Frontal cortex (tissue), 4 donors: ENCODE measurements at places on chromosomes 12 and 14. TPM values are rescaled to one million over a fixed set of nuclear protein-coding genes. Genes with fewer than 3 reads are reported as not detected.

SRRM4 gene
- 5.7 TPM for total RNA-seq

VRK1 gene
- total RNA-seq: 85.6 TPM

KRT72 gene
- total RNA-seq: not detected

TSPAN9 gene
- 22.4 TPM for total RNA-seq

KCNC2 gene
- total RNA-seq: 22.4 TPM

MUCL1 gene
- not detected for total RNA-seq

KRT79 gene
- not detected for total RNA-seq

SIX6 gene
- not detected for total RNA-seq

IFNG gene
- not detected for total RNA-seq

KRT4 gene
- total RNA-seq: not detected

TAS2R20 gene
- 6.9 TPM for total RNA-seq

AMIGO2 gene
- 21.2 TPM for total RNA-seq

- DNase-seq: no peak
Measured at GRCh38 chr14:98907271-98907670, 364.7 kb downstream of the BCL11B start.

DNA sequence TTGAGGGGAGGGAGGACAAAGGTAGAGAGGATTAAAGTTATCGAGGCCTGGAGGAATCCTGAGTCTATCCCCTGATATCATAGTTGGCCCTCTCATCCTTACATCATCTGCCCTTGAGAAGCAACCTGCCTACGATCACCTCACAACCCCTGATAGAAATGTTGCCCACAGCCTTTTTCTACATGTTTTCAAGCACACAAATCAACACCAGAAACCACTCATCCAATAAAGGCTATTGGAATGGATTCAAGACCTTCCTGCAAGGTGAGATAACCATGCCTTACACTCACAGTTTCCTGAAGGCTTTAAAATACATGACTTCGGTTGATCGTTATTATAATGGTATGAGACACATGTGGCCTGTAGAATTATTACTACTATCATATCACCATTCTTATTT is 175.7 kb upstream of the EGLN3 start:
- no peak for DNase-seq

GRCh38 chr14:79862045-79862444 is 349.3 kb downstream of the DIO2 start:
- no peak for DNase-seq

- no peak for DNase-seq
Measured at GRCh38 chr14:57380935-57381334, 9.5 kb upstream of the NAA30 start.

- no peak for DNase-seq
Measured at GRCh38 chr12:91307957-91308670, 125.5 kb upstream of the DCN start.

GRCh38 chr12:92821142-92821541 is 108.0 kb downstream of the EEA1 start:
- no peak for DNase-seq

DNA sequence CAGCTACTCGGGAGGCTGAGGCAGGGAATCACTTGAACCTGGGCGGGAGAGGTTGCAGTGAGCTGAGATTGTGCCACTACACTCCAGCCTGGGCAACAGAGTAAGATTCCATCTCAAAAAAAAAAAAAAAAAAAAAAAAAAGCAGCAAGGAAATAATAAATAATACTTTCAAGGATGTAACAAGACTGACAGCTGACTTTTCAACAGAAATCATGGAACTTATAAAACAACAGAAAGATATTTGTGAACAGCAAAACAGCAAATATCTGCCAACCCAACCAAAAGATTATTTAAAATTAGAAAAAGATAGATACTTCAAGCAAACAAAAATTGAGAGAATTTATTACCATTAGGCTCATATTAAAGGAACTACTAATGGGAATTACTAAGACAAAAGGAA is 115.1 kb downstream of the TSHR start:
- no peak for DNase-seq

DNA sequence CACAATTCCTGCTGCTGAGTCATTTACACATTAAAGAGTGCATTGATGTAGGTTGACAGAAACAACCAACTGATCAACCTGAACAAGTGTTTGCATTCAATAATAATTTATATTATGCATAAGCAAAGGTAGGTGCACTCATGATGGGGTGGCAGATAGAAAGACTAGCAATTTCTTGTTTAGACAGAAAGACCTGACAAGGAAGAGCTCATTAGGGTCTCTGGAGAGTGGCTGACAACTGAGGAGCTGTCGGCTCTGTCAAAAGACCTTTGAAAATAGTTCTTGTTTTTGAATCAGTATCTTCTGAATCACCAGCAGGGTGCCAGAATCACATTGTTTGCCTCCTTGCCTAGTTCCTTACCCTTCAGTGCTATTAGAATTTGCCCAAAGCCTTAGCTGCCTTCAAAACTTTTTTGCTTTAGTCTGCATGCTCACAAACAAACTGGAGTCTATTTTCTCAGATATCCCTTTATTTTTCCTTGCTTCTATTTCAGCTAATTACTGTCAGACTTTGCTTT is 234.7 kb downstream of the BTG1 start:
- DNase-seq: no peak

DNA sequence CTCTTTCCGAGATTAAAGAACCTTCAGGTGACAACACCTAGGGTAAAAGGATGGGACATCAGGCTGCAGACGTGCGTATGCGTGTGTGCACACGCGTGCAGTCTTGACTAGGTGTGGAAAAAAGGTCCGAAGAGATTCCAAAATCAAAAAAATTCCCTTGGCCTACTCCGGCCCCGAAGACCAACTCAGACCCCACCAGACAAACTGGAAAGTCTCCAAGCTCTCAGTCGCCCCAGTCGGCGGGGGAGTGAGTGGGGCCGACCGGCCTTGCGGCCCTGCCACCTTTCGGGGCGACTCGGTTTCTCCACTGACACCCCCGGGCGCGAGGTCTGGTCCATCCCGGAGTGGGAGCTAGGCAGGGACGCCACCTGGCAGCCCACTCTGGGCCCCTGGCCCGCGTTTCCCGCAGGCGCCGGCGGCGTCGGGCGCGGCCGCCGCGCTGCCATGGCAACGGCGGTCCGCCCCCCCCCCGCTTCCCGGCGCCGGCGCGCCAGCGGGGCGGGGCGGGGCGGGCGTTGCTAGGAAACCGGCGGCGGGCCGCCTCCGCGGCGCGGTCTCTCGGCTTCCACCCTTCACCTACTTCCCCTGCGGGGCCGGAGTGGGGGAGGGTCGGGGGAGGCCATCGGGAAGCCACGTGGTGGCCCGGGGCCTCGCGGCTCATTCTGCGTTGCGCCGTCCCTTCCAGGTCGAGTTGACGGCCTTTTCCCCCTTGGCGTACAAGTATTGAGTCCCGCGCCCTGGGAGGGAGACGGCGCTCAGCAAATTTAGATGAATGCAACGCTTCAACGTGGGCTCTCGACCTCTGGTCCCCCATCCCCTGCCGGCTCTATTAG is 253.1 kb downstream of the EFCAB11 start:
- peak; percentile 86 for DNase-seq

GRCh38 chr14:66383257-66383656 is 102.9 kb upstream of the CCDC196 start:
- DNase-seq: no peak

DNA sequence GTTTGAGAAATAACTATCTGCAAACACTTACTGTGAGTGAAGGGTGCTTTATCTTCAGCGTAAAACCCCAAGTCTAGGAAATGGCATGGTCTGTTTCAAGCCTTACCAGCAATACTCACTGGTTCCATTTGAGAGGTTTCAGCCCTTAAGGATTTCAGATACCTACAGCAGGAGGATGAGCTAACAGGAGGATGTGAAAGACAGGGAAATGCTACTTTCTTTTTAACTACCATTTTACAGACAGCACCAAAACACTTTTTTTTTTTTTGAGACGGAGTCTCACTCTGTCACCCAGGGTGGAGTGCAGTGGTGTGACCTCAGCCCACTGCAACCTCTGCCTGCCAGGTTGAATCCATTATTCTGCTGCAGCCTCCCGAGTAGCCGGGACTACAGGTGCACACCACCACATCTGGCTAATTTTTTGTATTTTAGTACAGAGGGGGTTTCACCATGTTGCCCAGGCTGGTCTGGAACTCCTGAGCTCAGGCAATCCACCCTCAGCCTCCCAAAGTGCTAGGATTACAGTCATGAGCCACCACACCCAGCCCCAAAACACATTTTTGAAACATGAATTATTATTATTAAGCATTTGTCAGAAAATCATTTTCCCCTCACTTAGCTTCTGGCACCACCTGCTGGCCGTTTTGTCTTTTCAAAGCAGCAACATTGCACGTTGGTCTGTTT is 4.6 kb downstream of the MTRFR start:
- no peak for DNase-seq

GRCh38 chr12:76766161-76766560 is 2.2 kb downstream of the ZDHHC17 start:
- DNase-seq: no peak

DNA sequence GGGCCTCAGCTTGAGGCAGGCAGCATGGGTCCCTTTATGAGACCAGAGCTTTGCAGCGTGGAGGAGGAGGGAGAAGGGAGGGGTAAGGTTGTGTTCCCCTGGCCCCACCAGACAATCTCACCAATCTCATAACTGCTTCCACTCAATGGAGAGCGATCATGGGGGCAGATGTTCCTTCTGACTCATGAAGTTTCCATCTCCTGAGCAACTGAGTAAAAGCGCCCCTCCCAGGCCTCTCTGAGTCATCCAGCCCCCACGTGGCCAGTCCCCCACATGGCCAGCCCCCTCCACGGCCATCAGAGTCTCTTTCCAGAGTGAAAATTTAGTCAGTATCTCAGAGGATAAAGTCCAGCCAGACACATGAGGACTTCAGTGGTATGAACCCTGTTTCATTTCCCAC is 39.2 kb upstream of the PLXNC1 start:
- no peak for DNase-seq

GRCh38 chr12:26121323-26122060 is 3.3 kb downstream of the BHLHE41 start:
- no peak for DNase-seq

GRCh38 chr12:93570552-93571364 is 1.7 kb upstream of the SOCS2 start:
- DNase-seq: peak; percentile 94

- peak; percentile 72 for DNase-seq
Measured at GRCh38 chr14:99199846-99200653, 71.9 kb downstream of the BCL11B start.

DNA sequence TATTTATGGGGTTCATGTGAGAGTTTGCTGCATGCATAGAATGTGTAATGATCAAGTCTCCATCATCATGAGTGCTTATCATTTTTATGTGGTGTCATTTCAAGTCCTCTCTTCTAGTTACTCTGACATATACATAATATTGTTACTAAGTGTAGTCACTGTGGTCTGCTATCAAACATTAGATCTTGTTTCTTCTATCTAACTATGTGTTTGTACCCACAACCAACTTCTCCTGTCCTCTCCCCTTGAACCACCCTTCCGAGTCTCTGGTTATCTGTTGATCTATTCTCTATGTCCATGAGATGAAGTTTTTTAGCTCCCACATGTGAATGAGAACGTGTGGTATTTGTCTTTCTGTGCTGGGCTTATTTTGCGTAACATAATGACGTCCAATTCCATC is 107.7 kb downstream of the RAD51B start:
- DNase-seq: no peak

GRCh38 chr12:810671-811415 is 58.5 kb downstream of the WNK1 start:
- no peak for DNase-seq

GRCh38 chr14:51597261-51598001 is 54.3 kb upstream of the FRMD6 start:
- no peak for DNase-seq

- peak; percentile 94 for DNase-seq
Measured at GRCh38 chr12:132414634-132415326, 75.2 kb upstream of the FBRSL1 start.

DNA sequence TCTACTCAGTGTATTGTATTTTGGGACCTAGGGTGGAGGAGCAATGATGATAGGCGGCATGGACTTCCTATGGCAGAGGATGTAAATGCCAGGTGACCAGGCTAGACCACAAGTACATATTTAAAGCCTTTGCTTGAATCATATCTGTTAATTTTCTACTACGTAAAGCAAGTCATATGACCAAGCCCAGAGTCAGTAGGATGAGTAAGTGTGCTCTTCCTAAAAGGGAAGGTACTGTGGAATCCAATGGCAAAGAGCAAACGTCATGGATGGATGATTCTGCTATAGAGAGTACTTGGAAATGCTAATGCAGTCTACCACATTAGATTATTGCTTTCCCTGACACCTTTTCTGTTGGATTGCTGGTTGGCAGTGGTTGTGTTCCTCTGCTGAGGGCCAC is 16.8 kb downstream of the GPATCH2L start:
- DNase-seq: no peak

DNA sequence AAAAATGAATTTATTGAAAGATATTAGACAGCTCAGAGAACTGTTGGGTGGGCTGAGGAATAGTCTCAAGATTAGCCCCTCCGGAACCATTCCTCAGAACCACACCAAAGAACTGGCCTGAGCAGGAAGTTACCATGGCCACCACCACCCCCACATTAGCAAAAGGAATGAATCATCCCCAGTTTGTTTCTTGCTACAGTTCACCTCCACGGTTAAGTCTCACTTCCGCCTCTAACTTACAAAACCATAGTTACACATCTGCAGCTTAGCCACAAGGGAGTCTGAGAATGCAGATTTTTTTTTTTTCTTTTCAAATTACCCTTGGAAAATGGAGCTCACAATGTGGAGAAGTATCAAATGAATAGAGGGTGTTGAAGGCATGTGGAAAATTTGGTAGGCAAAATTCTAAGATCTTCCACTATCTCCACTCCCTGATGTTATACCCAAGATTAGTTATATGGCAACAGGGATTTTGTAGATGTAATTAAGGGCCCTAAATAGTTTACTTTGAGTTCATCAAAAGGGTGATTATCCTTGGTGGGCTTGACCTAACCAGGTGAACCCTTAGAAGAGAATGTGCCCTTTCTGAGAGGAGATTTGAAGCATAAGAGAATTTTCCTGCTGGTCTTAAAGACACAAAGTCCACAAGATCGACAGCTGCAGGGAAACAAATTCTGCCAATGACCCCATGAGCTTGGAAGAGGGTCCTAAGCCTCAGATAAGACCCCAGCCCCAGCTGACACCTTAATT is 129.8 kb upstream of the KRR1 start:
- DNase-seq: no peak
